Stimulated activated CD4-positive, alpha-beta T cell treated with anti-CD3 and anti-CD28 coated beads, TNF-alpha, amount 100 ng/mL, for 24 hours (primary cell): ENCODE measurements at places on chromosomes 2 and 18.

GRCh38 chr2:215664847-215665525, 229.1 kb upstream of the FN1 start:
- DNase-seq: no peak

DNA sequence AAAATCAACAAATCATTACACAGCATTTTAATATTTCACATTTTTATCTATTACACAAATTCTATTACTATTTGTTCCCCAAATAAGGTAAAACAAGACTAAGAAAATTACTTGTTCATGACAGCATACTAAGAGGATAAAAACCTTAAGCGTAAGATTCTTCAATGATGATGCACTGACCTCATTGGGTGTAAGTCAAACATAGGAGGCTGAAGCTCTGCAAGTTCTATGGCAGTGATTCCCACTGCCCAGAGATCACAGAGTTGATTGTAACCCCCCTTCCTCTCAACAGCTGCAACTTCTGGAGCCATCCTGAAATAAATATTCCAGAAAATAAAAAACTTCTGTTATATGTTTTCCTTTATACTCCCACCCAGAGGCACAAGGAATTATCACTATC, 82.2 kb upstream of the CDKL4 start:
- no peak for DNase-seq

DNA sequence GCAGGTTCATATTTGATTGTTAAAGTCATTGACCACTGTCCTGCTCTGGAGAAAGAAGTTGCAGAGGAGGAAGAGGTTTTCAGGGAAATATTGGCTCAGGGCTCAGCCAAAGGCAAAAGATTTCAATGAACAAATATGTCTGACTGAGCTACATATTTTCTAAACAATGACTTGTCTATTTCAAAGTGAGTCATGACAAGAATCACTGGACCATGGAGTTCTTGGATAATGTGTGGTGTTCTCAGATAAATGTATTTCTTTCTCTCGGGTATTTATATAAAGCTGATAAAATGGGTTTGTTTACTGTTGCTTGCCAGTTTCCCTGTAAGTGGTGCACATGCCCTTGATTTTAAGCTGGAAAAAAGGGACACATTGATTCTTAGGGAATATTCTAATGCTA, 34.3 kb upstream of the RMP24 start:
- DNase-seq: no peak

- no peak for DNase-seq
Measured at GRCh38 chr2:42327125-42327524, 33.9 kb downstream of the COX7A2L start.
